ENCODE measurements at places on chromosomes 3 and 15. TPM values are rescaled to one million over a fixed set of nuclear protein-coding genes. Genes with fewer than 3 reads are reported as not detected.

DNA sequence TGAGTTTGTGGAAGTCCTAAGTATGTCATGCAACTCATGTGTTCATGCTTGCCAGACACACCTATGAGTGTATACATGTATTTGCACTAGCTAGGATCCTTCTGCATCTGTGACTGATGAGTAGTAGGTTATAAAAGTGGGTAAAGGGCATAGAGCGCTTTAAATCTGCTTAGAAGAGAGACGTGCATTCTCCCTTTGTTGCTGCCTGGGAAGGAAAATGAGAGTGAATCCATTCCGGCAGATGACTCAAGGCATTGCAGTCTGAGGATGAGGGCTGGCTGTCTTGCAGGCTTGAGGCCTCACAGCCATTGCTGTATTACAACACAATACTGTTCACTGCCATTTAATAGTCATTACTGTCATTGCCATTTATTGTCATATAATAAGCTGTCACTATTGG is 120.8 kb upstream of the UMPS start:
- DNase-seq: no peak

DNA sequence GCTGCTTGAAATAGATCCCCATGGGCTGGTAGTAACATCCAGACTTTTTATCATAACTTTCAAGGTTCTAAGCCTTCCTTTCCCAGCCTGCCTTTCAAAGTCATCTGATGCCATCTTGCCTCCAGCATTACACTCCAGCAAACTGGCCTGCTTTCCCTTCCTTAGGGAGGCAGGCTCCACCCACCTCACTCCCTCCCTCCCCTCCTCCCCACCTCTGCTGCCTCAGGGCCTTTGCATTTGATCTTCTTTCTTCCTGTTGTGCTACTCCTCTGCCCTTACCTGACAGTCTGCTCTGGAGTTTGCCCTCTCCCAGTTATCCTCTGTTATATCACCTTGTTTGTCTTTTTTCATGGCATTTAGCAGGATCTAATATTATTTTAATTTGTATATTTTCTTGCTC is 319.5 kb downstream of the KCNH8 start:
- DNase-seq: no peak

- no peak for DNase-seq
Measured at GRCh38 chr3:15470849-15471248, 43.5 kb downstream of the EAF1 start.

GRCh38 chr3:179179979-179180759 is 32.0 kb downstream of the PIK3CA start:
- peak; percentile 60 for DNase-seq

CSPG4 gene
- polyA plus RNA-seq: 12.1 TPM

DNA sequence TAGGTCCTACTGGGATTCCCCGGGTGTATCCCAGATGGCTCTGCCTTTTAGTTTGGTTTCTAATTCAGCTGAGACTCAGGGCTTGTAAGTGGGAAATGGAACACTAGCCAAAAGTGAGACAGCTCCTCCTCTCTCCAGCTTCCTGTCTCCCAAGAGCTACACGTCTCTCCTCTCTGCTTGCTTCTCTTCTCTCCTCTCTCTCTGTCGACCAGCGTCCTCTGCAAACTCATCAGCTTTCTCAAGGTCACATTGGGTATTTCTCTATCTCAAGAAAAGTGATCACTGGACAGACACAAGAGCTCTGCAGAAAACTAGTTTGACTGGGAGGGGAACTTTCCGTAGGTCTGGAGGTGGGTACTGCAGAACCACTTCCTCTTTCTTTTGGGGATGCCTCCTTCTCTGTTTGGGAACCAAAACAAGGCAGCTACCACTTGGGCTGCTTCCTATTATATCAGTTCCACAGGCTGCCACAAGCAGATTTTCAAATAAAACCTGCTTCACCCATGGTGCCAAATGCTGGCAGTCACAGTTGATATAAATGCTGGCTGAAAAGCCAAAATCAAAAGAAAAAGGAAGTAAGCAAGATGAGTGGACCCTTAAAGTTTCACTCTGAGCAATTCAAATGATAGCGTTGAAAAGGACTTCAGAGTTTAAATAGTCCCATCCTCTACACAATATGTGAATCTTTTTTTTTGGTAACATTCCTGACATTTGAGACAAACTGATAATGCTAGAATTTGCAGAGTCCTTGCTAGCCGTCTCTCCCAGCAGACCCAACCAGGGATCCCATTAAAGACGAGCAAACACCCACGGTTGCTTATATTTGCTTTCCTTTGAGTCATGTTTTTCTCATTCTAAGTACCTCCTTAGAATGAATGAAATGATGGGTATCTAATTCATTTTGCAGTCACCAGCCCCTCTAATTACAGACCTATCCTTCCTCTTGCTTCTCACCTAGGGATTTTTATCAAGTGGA is 7.2 kb upstream of the DYNC1LI1 start:
- DNase-seq: peak; percentile 73

All from cardiac muscle cell (in vitro differentiated cells and primary cell).